ENCODE measurements at places on chromosomes 16 and 17.
A peak's percentile ranks its signal among the peaks of the same experiment; 100 is the strongest.

DNA sequence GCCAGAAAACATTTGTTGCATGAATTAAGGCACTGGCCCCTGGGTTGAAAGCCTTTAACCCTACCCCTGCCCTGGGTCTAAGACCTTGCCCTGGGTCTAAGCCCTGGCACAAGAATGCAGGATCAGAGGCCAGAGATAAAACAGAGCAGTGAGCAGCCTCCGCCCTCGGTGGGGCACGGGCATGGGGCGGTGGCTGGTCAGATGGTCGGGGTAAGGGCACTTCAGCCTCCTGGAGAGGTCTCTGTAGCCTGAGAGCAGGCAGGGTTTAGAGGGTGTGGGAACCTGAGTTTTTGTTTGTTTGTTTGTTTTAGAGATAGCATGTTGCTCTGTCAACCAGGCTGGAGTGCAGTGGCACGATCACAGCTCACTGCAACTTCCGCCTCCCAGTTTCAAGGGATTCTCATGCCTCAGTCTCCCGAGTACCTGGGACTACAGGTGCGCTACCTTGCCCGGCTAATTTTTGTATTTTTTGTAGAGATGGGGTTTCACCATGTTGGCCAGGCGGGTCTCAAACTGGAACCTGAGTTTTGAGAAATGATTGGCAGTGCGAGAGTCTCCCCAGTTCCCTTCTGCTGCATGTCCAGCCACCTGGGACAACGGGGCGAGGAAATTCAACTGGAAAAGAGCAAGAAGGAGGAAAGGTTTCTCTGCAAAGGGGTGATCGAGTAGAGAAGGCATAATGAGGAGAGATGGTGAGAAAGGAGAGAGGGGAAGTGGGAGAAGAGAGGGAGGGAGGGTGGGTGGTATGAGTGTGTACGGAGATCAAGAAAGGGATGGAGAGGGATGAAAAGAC is 27.7 kb downstream of the TNS4 start:
- DNase-seq = no peak

- DNase-seq = no peak
Observed at GRCh38 chr17:14268264-14268663, 31.6 kb upstream of the CDRT15 start.

DNA sequence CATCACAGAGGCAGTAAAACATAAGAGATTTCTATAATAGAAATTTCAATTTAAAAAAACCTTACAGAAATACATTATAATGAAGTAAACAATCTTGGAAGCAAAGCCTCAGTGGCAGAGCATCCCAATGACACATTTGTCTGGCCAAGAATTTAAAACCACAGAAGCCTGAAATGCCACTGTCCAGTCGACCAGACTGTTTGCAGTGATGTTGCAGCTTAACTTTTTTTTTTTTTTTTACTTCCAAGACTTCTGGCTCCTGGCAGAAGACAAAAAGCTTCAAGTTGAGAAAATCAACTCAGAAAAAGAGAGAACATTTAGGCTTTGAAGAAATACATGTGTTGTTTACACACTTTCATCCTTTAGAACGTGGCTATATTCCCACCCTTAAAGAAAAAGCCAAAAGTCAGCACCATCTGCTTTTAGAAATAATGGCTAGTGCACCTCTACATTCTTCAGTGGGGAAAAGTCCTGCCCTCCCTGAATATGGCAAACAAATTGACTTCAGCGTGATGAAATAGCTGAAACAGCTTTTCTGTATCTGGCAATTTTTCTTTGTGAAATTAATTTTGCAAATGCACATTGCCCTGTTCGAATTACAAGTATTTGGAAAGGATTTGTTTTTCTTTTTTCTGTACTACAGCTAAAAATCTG is 205.5 kb upstream of the MON1B start:
- DNase-seq = no peak

GRCh38 chr17:28547623-28548416 is 4.6 kb downstream of the UNC119 start:
- peak; percentile 26 for DNase-seq

GRCh38 chr17:49315551-49316257 is 46.3 kb downstream of the ZNF652 start:
- DNase-seq = peak; percentile 62

DNA sequence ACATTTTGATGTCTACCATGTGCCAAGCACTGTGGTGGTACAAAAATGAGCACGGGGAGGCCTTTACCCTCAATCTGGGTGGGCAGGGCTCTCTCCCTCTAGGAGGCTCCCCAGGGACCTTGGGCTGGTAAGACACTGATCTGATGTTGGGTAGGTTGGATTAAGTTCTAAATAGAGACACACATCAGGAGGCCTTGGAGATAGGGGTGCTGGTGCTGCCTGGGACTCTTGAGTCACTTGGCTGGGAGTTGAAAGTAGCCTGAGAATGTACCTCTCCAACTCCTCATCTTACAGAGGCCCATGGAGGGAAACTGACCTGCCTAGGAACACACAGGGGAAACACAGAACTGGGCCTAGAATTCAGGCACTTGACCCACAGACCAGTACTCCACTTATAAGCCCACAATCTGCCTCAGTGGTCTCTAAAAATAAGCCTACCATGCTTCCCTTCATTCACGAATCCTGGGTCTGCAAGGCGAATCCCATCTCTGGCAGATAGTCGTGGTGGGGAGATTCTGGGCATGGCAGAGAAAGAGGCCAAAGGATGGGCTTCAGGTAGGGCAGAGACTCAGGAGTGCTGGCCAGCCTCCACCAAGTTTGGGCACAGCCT is 1.8 kb upstream of the NEUROD2 start:
- DNase-seq = no peak

Data from HS-27A (cell line).